Osteocyte (in vitro differentiated cells): ENCODE measurements at places on chromosomes 2 and 18.

DNA sequence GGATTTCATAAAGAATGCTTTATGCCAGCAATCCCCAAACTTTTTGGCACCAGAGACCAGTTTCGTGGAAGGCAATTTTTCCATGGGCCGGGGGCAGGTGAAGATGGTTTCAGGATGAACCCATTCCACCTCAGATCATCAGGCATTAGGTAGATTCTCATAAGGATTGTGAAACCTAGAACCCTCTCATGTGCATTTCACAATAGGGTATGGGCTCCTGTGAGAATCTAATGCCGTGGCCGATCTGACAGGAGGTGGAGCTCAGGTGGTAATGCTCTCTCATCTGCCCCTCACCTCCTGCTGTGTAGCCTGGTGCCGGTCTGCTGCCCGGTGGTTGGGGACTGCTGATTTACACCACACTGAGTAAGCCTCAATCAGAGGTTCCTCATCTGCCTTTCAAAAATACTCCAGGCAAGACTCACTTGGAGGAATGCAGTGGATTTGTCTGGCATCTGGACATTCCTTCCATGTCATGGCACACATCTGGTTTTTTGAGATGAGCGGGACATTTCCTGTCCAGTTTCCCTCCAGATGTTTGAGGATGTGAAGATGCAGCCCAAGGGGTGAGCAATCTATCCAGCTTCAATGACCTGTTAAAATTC is 185.8 kb downstream of the VAPA start:
- DNase-seq, result no peak

- no peak for DNase-seq
These were observed 162.5 kb upstream of the MYCN start for GRCh38 chr2:15777795-15778371.

- no peak for DNase-seq
These were observed 38.1 kb downstream of the MBOAT2 start for GRCh38 chr2:8965216-8965969.

DNA sequence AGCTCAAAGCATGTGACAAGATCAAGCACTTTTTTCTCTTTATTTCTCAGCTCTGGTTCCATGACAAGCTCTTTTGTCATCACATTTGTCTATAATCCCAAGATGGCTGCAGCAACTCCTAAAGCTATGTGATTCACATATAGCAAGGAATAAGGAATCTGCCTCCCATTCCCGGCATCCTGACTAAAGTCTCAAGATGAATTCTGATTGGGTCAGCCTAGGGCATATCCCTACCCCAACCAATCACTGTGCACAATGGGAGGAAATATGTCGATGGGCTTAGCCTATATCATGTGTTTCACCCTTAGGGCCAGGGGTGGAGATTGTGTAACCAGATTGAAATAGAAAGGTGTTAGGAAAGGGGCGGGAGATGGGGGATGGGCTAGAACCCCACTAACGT is 23.1 kb upstream of the COLEC12 start:
- no peak for DNase-seq

- DNase-seq, result no peak
These were observed 9.6 kb upstream of the GIGYF2 start for GRCh38 chr2:232687382-232688160.

DNA sequence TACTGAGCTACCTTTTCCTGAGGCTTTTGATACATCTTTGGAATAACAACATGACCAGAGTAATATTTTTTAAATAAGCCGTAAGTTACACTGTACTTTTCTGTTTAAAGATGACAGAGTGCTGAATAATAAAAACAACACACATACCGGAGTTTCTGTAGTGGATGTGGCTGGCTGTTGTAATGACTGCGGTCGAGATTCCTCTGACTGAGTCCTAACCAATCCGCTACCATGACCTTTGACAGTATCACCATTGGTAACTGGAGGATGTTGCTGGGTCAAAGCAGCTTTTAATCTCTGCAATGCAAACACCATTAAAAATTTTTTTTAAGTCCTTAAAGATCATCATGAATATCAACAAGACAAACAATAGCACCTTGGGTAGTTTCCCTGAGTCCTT is 70.7 kb downstream of the ATF2 start:
- no peak for DNase-seq

DNA sequence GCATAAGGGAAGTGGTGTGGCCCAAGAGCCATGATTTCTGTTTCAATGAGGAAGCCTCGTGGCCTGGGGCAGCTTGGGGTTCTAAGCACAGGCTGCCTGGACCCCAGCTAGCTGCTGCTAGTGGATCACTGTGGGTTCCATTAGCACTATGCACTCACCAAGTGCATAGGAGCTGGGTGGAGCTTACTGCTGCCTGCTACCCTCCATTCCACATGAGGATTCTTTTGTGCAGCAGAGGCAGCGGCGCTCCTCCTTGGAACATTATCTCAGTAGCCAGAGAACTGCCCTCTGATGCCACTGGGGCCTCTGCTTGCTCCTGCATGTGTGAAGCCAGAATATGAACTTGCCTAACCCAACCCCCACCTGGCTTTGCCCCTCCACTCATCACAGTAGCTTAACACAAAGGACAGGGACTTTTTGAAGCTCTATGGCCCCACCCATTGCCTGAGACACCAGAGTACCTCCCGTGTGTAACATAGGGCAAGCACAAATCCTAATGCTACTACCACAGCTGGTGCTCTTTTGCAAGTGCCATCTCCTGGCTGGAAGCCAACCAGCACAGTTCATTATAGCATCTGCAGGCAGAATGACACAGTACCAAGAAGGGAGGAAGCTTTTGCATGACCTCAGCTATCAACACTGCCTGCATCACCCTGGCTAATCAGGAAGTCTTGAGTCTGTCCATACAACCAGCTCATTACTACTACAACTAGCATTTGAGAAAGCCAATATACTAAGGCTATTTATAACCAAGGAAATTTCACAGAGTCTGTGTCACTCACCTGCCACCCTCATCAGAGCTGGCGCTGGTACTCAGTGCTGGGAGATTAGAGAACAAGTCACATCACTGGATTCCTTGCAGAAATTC is 297.0 kb upstream of the GULP1 start:
- no peak for DNase-seq

GRCh38 chr2:94870440-94871225 is 597 bp upstream of the TEKT4 start:
- no peak for DNase-seq

DNA sequence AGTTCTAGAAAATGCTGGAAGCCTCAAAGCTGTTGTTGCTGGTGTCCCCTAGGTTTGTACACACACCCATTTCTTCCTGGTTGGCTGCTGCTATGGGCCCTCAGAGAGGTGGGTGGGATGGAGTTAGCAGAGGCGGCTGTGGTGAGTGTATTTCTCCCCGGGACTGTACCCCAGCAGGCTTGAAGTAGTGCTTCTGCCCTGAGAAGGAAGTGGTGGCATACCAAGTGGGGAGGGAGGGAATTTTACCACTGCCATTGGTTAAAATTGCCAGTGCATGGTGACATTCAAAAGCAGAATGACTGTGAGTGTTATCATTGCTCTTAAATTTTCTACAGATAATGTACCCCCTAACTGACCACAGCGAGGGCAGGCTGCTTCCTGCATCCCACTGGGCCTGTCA is 125.6 kb upstream of the CAPN13 start:
- DNase-seq, result no peak

DNA sequence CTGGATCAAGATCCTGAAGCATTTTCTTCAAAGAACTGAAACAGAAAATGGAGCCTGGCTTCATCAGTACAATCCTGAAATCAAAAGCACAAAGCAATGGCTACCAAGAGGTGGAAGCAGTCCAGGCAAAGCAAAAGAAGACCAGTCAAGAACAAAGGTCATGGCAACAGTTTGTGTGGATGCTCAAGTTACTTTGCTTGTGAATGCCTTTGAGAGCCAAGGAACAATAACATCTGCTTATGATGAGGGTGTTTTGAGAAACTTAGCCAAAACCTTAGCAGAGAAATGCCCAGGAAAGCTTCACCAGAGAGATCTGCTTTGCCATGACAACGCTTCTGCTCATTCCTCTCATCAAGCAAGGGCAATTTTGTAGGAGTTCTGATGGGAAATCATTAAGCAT is 723.1 kb downstream of the TMEM182 start:
- DNase-seq, result no peak

- no peak for DNase-seq
These were observed 435.7 kb downstream of the ZEB2 start for GRCh38 chr2:144084114-144084661.

GRCh38 chr2:47193607-47194006 is 38.5 kb upstream of the STPG4 start:
- peak; percentile 11 for DNase-seq

- no peak for DNase-seq
These were observed 53.6 kb downstream of the FAM228A start for GRCh38 chr2:24228470-24228869.

GRCh38 chr2:216078776-216079175 is 2.8 kb downstream of the PECR start:
- DNase-seq, result no peak

- DNase-seq, result no peak
These were observed 325.4 kb upstream of the LINC00305 start for GRCh38 chr18:64474255-64474654.

DNA sequence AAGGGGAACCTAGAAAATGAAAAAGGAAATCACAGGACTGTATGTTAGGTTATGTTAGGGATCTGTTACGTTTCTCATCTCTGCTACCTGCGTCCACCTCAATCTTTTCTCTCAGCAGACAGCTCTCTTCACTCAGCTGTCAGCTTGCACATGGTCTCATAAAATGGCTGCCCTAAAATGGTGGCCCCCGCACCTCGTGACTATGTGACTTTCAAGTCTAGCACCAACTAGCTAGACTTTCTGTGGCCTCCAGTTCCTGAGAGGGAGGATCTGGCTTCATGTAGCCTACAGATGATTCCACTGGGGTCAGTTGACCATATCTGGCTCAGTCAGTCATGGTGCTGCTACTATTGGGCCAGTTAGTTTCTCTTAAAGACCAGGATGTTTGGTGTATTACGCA is 147.2 kb upstream of the SLC1A4 start:
- DNase-seq, result no peak

GRCh38 chr2:118843483-118844132 is 3.8 kb downstream of the EN1 start:
- peak; percentile 53 for DNase-seq

DNA sequence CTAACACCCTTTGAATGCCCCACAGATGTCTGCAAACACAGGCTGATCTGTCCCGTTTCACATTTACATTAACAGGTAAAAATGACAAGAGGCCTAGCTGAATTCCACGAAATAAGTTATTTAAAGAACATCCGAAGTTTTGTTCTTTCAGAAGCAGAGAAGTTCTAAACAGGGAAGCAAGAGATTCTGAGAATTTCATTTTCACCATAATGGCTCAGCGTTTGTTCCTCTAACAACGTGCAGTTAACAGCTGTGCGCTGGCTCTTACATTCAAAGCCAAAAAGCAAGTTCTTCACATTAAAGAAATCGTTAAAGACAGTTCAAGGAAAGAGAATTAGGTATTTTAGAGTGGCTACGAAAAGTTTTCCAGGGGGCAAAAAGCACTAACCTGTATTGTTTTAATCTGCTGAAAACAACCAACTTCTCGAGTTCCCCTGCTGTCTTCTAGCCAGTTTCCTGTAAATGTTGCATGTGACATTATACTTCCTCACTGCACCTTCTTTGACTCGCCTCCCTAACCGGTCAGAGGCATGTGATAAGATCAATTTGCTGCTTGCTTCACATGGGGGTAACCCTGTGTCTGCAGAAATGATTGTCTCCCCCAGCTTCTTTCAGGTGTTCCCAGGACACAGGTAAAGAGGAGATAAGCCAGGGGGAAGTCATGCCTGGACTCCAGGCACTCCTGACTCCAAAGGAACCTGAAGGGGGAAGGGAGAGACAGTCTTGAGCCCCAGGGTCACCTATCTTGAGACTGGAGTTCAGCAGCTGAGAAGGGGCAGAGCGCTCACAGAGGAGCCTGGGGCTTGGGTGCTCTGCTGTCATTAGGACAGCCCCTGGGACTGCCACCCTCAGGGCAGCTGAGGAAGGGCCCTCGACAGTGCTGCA is 36.8 kb upstream of the WIPF1 start:
- no peak for DNase-seq

GRCh38 chr2:160680294-160680693 is 186.7 kb upstream of the RBMS1 start:
- DNase-seq, result no peak

GRCh38 chr18:32730068-32730467 is 42.8 kb downstream of the KLHL14 start:
- no peak for DNase-seq

DNA sequence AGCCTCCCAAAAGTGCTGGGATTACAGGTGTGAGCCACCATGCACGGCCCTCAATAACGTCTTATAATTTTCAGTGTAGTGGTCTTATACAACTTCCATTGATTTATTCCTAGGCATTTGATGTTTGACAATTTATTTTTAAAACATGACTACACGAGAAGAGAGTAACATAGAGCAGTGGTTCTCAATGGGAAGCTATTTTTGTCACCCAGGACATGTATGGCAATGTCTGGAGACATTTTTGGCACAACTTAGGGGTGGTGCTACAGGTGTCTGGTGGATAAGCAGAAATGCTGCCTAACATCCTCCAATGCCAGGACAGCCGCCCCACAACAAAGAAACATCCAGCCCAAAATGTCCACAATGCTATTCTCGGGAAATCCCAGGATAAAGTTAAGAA is 12.7 kb upstream of the ANXA4 start:
- no peak for DNase-seq

DNA sequence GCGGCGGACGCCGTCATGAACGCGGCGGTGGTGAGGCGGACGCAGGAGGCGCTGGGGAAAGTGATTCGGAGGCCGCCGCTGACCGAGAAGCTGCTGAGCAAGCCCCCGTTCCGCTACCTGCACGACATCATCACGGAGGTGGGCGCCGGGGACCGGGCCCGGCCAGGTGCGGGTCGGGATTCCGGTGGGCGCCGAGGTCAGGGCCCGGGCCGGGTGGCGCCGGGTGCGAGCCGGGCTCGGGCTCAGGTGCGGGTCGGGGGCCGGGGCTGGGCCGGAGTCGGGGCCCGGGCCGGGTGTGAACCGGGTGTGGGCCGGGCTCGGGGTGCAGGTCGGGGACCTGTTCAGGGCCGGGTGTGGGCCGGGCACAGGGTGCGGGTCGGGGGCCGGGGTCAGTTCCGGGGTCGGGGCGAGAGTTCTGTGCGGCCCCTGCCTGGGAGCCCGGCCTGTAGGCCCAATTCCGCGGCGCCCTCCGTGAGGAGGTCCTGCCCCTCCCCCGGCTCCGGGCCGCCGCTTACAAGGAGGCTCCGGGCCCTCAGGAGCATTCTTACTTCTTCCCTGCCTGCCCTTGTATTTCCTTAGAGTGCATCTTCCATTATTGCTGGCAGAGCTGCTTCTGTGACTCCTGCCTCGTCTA is 447 bp downstream of the TRAF3IP1 start:
- no peak for DNase-seq

DNA sequence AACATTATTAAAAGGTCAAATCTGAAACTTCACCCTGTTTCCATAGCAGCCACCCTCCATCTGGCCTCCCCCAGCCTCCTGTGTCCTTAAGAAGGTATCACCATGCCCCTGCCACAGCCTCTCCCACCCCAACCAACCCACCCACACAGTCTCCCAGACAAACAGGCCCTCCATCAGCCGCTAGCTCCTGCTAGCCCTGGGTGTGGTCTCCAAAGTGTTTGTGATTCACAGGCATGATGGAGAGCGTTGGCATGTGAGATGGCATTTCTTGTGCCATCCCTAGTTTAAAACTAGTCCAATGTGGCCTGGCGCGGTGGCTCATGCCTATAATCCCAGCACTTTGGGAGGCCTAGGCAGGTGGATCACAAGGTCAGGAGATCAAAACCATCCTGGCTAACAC is 44.9 kb upstream of the GPR45 start:
- DNase-seq, result no peak

- no peak for DNase-seq
These were observed 484.7 kb upstream of the NRXN1 start for GRCh38 chr2:51516667-51517066.

GRCh38 chr2:8018956-8019355 is 662.9 kb upstream of the ID2 start:
- peak; percentile 57 for DNase-seq

GRCh38 chr2:96308248-96308647 is 2.9 kb upstream of the SNRNP200 start:
- no peak for DNase-seq
